ENCODE measurements at places on chromosomes 12 and 14.

DNA sequence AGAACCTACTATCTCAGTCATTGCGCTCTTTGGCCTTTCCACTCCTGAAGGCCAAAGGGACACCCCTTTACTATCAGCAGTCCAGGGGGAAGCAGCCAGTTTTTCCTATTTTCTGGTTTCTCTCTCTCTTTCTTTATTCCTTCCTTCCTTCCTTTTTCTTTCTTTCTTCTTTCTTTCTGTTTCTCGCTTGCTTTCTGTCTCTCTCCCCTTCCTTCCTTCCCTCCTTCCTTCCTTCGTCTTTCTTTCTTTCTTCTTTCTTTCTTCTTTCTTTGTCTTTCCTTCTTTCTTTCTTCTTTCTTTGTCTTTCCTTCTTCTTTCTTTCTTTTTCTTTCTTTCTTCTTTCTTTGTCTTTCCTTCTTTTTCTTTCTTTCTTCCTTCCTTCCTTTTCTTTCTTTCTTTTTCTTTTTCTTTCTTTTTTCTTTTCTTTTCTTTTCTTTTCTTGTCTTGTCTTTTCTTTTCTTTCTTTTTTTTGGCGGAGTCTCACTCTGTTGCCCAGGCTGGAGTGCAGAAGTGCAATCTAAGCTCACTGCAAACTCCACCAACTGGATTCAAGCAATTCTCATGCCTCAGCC, 64.9 kb upstream of the OTX2 start:
- no peak for DNase-seq

- no peak for DNase-seq
Observed at GRCh38 chr14:51836417-51836816, 24.0 kb upstream of the GNG2 start.

DNA sequence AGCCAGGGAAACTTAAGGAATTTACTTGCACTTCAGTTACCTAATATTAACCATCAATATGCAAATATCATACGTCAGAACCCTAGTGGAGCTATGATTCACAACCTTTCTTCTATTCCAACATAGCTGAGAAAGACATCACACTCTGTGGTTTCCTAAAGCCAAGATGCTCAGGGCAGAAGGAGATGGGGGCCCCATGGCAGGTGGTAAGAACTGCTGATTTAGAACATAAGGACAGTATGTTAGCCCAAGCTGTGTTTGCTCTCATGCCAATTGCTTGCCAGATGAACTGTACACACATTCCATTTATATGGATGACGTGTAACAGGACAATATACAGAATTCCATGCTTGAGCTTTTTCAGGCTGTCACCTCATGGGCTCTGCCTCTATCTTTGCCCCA, 34.6 kb downstream of the HECTD4 start:
- no peak for DNase-seq

GRCh38 chr12:91690531-91690930, 455.1 kb downstream of the BTG1 start:
- no peak for DNase-seq

DNA sequence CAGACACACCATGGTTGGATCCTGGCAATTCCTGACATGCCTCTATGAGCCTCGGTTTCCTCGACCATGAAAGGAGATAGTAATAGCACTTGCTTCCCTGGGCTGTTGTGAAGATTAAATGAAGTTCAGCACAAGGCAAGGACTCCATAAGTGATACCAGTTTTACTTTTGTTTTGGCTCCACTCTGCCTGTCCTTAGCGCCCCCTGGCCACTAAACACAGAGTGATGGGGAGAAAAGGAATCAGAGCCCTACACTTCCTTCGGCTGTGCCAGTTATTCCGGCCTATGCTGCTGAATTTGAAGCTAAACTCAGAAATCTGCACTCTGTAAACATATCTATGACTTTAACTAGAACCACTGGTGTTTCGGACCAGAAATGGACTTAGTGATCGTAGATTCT, 173.8 kb downstream of the C12orf75 start:
- DNase-seq = no peak

- DNase-seq = no peak
Observed at GRCh38 chr12:53122961-53123468, 19.7 kb downstream of the SOAT2 start.

DNA sequence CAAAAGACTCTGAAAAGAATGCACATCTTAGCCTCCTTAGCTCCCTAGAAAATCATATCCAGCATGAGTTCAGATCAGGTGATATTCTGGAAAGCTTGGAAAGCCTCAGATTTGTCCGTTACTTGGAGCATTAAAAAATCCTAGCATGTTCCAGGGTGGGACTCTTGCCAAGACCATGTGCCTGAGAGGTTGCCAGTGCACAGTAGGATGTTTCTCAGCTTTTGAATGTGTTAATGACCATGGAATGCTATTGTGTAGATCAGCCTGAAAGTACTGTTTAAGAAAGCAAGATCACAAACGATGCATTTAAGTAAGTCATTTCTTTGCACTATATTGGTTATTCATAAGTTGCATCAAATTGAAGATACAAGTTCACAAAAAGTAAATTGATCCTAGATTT, 230.5 kb downstream of the ETNK1 start:
- no peak for DNase-seq

DNA sequence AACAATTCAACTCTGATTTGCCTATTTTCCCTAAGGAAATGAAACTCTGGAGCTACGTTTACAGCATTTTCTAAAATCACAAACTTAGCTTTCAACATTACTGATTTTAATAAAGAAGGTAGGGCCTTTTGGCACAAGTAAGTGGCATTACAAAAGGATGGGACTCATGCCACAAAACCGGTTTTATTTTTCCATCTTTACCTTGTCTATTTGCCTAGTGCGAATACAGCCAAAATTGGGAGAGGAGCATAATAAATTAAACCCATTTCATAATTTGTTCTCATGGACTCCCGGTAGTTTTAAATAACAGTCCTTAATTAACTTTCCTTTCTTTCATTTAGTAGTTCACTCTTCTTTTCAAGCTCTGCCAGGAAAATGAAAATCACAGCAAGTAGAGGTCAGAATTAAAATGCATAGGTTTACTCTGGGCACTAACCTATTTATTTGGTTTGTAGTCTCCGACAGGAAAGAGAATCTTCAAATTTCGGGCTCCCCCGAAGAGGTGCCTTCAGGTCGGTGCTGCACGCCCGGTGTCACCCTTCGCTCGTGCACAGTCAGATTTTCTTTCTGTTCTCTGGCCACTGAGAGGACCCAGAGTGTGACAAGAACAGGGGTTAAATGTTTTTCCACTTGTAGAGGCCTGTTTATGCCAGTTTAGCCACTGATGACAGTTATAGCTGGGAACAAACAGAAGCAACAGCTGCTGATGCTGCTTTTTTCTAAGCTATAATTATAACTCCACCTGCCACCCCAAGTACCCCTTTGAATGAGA, at the start of gene BEST3:
BEST3 (minus strand) TSS at position 535 of the 772 bp plus-strand sequence. CDS start 1,505 bp downstream, outside the sequence.
- DNase-seq = no peak

GRCh38 chr14:68951800-68952530, 27.1 kb downstream of the ACTN1 start:
- DNase-seq = no peak

DNA sequence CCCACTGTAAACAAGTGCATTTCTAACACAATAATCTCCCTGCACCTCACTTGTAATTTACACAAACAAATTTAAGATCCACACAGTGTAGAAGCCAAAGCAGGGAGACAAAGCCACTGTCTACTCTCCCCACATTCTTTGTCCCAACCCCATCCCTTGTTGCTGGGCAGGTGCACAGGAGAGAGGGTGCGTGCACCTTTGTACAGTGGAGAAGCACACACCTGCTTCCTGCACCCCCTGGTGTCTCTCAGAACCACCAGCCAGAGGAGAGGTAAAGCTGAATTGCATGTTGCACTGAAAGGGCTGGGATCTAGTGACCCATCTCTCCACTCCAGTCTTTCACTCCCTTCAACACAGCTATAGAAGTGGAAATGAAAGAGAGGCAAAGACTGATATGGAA, 51.4 kb upstream of the IFNG-AS1 start:
- DNase-seq = no peak

GRCh38 chr14:50249136-50249775, 17.9 kb upstream of the SOS2 start:
- no peak for DNase-seq

- no peak for DNase-seq
Observed at GRCh38 chr12:30696103-30696408, 387 bp upstream of the IPO8 start.

DNA sequence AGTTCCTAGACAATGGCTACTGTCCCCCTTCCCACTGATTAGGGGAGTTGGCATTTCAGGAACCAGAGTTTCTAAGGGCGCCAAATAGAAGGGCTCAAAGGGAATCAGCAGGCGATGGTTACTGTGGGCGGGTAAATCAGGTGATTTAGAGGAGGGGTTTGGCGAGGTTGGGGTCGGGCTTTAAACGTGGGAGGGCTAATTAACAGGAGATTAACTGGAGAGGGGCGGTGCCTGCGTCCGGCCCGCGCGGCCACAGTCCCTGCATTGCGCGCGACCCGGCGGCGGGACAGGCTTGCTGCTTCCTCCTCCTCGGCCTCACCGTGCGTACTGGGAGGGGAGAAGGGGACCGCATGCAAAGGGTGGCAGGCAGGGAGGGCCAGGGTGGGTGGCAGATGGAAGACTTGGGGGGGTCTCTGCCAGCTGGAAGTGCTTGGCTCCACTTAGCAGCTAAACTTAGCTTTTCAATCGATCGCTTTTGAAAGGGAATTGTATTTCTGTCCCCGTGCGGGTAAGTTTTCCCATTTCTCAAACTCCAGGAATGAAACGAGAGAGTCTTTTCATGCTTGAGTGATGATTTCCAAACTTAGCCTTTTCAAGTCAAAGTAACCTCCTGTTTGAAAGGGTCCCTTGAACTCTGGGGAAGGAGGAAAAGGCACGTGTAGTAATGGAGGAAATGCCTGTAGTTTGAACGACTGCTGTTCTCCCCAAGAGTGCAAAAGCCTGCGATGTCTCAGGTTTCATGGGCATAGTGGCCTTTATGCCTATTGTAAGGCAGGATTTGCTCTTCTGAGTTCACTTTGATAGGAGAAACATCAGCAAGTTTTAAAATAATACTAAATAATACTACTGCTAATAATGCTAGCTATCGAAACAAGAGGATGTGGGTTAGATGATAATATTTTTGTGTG, at the start of gene MGST1:
MGST1 (plus strand) TSS at position 255 of the 908 bp plus-strand sequence. CDS start 6,608 bp downstream, outside the sequence.
- DNase-seq = no peak

GRCh38 chr14:99732436-99733210, 48.5 kb downstream of the CYP46A1 start:
- DNase-seq = no peak

DNA sequence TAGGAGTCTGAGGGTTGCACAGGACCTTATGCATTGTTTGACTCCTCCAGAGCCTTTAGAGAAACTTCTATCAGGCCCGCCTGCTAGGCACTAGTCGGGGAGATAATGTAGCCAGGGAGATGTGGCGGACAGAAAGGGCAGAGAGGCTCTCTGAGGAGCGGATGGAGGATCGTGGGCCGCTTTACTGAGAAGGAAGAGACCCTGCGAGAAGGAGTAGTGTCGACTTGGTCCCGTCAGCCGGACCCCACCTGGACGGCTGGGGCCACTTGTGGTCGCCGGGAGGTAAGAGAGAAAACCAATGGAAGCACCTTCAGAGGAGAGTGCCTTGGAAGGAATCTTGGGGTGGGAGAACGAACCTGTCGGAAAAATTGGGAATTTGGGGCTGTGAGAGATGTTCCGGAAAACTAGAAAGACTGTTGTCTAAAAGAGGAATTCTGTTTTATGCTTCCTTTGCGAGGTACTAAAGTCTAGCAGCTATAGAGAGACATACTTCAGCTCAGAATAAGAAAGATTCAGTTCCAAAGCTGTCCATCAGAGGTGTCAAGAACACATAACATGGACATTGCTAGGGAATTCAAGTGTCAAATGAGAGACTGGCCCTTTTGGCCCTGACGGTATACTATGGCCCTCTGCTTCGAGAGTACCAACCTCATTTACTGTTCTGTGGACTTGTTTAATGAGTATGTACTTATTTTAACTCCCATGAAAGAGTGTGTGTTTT, 660 bp upstream of the MCRS1 start:
- no peak for DNase-seq

- no peak for DNase-seq
Observed at GRCh38 chr12:97404093-97404492, 58.5 kb upstream of the RMST start.

DNA sequence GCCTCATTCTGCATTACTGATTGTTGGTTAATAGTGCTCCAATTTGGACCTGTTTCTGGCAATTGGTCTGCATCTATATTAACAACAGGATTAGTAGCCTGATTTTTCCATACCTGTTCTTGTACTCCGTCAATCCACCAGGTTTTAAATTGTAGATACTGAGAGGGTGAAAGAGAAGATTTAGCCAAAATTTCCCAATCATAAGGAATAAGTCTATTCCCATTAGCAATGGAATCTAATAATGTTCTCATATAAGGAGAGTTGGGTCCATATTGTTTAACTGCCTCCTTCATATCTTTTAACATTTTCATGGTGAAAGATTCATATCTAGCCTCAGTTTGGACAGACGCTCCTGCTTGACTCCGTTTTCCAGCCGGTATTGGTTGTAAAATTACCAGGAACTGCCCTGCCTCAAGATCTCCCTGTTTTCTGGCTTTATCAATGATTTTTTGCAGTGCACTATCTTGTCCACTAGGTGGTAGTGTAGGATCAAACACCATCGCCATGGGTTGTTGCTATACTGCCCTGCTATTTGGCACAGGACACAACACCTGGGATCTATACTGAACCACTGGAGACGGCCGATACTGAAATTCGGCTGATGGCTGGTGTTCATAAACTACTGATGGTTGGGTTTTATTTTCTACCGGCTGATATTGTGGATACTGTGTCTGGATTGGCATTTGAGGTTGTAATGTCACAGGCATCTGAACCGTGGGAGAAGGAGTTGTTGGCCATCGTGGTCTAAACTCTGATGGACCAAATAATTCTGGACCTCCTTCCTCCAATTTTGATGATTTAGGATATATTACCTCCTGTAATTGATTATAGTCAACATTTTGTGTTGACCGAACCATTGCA, 25.2 kb downstream of the DHRS4L2 start:
- peak; percentile 43 for DNase-seq

DNA sequence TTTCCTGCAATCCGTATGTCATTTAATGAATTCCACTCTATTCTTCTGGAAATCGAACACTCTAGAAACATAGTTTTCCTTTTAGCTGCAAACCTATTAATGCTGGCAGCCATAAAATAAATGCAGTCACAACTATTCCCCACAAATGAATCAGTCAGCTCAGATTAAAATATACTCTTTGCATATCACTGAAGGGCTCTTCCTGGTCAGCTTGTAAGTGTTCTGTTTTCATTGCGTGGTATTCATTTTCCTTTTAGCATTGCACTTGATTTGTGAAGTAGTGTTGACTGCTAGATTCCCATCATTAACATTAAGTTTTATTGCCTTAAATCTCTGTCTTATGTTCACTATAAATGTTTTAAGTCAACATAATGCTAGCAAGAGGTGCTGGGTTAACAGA, 685.9 kb downstream of the DIO2 start:
- DNase-seq = no peak

All from effector memory CD4-positive, alpha-beta T cell (primary cell).